ENCODE measurements at places on chromosomes 6 and 20.
A peak's percentile ranks its signal among the peaks of the same experiment; 100 is the strongest.

- DNase-seq = no peak
These were observed 213.8 kb downstream of the LAMA2 start for GRCh38 chr6:129096651-129097290.

DNA sequence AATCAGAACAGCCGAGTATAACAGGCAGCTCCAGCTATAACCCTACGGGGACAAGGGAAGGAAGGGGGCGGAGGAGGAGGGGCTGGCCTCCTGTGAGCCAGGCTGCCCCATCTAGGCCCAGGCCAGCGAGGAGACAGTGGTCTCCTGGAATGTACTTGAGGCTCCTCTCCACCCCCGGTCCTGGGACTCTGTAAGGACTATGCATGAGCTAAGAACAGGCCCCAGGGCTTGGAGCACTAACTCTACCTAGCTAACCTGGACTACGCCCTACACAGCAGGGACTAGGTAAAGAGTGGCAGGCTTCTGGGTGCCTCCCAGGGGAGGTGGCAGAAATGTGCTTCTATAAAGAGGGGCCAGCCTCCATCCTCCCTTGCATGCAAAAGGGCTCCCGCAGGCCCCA is 8.9 kb downstream of the KCNK15 start:
- DNase-seq = no peak

DNA sequence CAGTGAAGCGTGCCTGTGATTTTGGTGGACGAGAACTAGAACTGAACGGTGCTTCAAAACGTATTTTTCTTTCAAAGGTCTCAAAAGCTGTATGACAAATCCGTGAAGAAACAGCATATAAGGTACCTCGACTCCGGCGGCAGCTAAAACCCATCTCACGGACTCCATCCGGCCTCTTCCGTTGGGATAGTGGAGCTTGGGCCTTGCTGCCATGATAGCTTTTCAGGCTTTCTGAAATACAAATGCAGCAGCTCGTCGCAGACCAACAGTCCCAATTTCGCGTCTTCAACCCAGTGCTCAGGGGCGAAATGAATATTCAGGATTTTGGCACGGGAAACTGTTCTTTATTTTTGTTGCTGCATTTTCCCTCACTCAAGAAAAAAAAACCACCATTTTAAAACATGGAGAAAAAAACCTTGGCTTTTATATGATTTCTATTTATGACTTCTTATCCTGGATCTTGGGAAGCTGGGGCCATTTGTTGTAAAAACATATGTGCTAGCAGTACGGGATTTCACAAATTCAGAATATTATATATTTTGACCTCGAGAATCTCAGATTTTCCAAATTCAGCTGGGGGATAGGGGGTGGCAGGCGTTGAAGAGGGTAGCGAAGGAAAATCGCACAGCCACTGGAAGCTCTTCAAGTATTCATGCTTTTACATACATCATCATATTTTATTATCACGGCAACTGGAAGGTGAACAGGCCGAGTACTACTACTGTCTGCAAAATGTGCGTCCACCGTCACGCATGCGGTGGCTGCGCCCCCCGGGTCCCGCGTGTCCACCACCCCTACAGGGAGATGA is 849 bp downstream of the GSTA4 start:
- DNase-seq = peak; percentile 74

- no peak for DNase-seq
These were observed 53.0 kb downstream of the CDK5RAP1 start for GRCh38 chr20:33348136-33348937.

DNA sequence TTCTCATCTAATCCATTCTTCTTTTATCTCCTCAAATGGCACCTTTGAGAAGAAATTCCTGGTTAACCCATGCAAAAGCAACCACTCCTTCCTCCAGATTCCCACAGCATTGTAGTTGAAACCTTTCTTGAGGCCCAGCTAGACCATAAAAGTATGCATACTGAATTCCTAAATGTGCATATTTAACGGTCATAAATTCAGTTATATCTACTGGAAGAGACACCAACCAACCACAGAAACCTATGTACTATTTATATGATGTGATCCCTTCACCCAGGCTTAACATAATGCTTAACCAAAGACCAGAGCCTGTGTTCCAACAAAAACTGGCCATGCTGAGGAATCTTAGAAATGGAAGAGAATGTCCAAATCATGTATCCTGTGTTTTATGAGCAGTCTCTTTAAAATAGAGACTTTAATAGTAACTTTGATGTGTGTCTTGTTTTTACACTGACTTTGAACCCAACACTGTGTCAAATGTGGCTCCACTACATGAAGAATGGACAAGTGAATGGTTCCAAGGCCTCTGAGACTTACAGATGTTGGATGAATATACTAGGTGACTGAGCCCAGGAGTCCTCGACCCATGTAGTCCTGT is 11.4 kb upstream of the TAF8 start:
- DNase-seq = no peak

- no peak for DNase-seq
These were observed 36.3 kb downstream of the PRDM1 start for GRCh38 chr6:106122306-106122918.

DNA sequence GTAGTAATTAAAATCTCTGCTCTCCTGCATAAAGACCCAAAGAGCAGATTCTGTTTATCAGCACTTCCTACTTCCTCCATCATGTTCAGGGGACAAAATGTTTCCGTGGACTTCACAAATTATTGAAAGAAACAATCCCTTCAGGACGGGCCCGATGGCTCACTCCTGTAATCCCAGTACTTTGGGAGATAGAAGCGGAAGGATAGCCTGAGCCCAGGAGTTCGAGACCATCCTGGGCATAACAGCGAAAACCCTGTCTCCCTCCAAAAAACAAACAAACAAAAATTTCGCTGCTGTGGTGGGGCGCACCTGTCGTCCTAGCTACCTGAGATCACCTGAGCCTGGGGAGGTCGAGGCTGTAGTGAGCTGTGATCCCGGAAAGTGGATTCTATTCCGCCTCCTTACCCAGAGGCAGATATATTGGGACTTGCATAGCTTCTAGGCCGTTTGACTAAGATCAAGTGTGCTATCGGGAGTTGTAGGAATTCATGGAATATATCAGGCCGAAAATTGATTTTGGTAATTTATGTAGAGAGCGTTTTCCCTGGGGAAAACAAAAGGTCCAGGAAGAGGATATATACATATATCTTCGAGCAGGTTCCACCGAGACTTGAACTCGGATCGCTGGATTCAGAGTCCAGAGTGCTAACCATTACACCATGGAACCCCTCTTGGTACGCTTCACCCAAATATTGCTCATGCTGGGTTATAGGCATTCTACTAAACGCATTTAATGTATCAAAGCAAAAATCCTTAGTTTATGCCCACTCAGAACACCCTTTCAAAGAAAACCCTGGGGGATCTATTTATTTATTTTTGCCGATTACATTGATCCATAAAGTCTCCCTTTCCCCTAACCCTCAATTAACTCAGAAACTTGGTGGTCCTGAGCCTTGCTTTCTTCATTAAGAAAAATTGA is 74.5 kb upstream of the ZNF184 start:
- DNase-seq = peak; percentile 55

GRCh38 chr20:46415773-46416172 is 9.4 kb upstream of the ELMO2 start:
- DNase-seq = no peak

- DNase-seq = no peak
These were observed 131.6 kb upstream of the NEDD9 start for GRCh38 chr6:11363881-11364576.

- peak; percentile 20 for DNase-seq
These were observed 9.6 kb downstream of the DSTN start for GRCh38 chr20:17579369-17580039.

DNA sequence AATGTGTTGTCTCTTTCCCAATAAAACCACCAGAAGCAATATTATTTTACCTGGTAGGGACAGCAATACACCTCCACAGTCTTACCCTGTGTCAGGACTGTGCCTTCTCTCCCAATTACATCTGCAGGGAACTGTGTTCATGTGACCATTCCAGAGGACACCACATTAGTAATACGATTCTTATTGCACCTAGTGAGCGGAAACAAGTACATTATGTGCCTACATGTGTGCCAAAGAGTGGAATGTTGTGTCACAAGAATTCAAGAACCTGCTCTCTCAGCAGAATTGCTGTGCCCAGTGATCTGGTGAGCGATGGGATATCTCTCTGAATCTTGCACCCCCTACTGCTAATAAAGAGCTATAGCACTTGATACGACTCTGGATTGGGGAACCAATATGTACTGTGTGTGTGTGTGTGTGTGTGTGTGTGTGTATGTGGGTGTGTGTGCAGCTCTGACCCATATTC is 57.4 kb upstream of the FOXC1 start:
- peak; percentile 24 for DNase-seq

GRCh38 chr20:54794110-54794509 is 318.7 kb downstream of the DOK5 start:
- DNase-seq = no peak

DNA sequence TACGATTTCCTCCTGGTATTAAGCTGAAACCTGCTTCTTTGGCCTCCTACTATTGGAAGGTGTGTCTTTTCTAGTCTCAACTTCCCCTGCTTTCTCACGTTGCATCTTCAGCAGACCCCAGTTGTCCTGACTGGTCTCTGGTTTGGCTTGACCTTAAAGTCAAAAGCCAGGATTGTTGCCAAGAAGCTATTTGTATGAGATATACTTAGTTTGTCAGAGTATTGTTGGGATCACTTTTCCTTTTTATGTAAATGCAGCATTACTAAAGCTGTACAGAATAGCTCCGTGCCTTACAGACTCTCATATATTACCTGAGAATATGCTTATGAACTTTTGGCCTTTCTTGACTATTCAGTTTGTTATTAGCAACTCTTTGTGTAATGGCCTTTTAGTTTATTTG is 61.1 kb downstream of the TSPYL4 start:
- no peak for DNase-seq

GRCh38 chr20:9647741-9648140 is 133.4 kb downstream of the LAMP5 start:
- DNase-seq = no peak

- no peak for DNase-seq
These were observed 84.7 kb downstream of the DLGAP4 start for GRCh38 chr20:36390719-36391415.

DNA sequence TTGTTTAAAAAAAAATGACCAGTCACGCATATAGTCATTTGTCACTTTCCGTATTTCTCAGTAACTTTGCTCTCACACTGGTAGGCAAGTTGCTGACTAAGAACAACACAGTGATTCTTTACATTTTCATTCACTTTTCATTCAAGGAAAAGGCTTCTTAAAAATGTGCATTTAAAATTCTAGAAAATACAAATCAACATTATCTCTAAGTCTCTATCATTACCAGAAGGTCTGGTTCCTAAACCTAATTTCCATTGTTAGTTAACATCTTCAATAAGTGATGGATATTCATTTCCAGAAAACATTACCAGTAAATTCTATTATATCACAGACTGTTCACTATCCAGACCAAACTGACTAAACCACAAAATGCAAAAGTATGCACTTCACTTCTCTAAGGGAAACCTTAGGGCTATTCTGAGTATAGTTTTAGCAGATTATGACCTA is 115.3 kb downstream of the AHI1 start:
- no peak for DNase-seq

- DNase-seq = no peak
These were observed 16.9 kb downstream of the LBP start for GRCh38 chr20:38363004-38363747.

DNA sequence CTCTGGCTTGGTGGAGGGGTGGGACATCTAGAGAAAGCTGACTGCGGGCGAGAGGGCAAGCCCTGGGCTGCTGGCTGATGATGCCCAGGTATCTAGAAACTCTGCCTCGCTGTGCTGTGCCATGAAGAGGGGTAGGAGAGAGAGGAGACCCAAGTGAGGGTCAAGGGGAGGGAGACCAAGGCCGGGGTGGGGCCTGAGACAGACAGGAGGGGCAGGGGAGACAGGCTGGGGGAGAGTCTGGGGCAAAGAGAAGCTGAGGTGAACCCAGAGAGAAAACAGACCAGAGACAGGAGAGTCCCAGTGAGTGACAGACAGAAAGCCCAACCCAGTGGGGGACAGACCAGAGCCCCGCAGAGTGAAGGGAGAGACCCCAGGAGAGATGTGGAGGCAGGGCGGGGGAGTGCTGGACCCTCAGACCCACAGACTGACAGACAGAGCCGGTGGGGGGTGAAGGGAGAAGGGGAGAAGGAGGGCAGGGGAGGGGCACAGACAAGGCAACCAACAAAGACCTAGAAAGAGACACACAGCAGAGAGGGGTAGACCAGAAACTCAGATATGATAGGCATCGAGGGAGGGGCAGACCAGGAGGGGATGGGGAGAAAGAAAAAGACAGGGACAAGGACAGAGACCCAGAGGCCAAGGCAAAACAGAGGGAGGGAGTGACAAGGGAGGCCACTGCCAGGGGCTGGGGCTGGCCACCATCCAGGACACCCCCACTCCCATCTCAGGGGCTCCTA is 5.9 kb downstream of the TEAD3 start:
- DNase-seq = no peak

- no peak for DNase-seq
These were observed 17.1 kb upstream of the ERVFRD-1 start for GRCh38 chr6:11128608-11129007.

GRCh38 chr6:93300661-93301060 is 118.7 kb downstream of the EPHA7 start:
- peak; percentile 93 for DNase-seq

- DNase-seq = no peak
These were observed 13.9 kb downstream of the LRFN2 start for GRCh38 chr6:40573221-40573620.

DNA sequence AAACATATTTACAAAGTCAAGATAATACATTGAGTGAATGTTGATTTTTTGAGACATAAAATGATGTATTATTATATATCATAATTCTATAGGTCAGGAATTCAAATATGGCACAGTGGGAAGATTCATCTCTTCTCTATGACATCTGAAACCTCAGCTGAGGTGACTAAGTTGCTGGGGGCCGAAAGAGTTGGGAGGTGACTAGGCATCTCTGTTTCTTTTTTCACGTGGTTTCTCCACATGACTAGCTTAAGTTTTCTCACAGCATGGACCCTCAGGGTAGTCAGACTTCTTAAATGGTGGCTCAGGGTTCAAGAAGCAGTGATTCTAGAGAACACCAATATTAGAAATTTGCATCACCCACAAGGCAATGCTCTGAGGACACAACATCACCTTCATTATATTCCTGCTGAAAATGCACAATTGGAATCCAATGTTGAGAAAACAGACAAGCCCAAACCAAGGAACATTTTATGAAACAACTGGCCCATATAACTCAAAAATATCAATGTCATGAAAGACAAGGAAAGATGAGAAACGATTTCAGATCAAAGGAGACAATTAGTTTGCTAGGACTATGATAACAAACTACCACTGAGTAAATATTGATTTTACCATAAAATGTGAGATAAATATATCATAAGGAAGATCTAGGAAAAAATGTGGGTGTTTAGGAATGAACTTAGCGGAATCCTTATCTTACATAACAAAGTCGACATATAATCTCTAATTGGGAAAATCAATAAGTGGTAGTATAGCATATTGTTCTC is 273.3 kb upstream of the IRAK1BP1 start:
- no peak for DNase-seq

GRCh38 chr6:51813904-51814303 is 273.5 kb downstream of the PKHD1 start:
- no peak for DNase-seq

- peak; percentile 98 for DNase-seq
These were observed 8.7 kb upstream of the AP5S1 start for GRCh38 chr20:3811467-3812258.

- DNase-seq = no peak
These were observed 89.1 kb upstream of the TAB2 start for GRCh38 chr6:149228311-149228955.

GRCh38 chr6:74256781-74257180 is 560.8 kb downstream of the CD109 start:
- peak; percentile 59 for DNase-seq

Measured in DMS53 (cell line).